Posterior vena cava (tissue), 2 donors: ENCODE measurements at places on chromosomes 7 and 10.

DNA sequence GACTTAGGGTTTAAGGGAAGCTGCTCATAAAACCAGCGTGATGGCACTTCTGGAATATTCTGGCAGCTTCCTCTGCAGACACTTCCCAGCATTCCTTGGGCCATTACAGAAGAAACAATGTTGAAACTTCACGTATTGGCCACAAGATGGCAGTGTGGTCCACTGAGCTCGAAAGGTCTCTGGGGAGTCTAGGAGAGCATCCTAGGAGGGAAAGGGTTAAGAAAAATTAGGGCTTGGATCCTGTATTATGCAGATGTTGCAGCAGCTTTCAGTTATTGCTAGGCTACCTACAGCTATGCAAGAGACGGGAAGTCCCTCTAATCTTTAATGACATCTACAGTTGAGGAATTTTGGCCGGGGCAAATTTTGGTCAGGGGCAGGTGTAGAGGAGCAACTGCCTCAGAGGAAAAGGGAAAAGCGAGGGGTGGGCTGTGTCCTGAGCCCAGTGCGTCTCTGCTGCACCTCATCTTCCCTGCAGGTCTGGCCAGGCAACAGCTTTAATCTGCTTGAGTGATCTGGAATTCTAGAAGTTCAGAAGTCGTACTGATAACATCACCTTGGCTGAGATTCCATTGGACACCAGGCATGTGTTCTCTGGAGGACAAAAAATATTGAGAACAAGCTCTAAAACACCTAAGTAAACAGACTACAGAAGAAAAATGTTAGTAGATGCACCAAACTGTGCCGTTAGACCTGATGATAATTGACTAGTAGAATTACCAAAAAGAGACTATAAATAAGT, 220.8 kb upstream of the PRSS58 start:
- DNase-seq, result no peak

DNA sequence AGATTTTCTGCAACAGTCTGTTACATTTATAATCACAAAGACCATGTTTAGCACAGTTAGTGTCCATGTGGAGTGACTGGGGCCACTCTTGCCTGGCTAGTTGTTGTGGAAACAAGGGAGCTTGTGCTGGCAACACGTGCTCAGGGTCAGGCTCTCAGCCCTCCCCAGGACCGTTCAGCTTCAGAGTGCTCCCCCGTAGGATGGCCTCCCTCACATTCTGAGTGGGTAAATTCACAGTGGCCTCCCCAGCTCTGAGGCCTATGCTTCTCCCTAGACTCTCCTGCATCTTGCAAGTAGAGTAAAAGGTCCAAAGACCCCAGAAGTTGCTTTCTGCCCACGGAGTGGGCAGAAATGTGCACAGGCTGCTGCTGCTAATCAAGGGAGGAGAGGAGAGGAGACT, 122.3 kb downstream of the ADCY1 start:
- DNase-seq, result peak; percentile 58

- DNase-seq, result no peak
Measured at GRCh38 chr7:91465595-91466061, 201.4 kb downstream of the FZD1 start.

DNA sequence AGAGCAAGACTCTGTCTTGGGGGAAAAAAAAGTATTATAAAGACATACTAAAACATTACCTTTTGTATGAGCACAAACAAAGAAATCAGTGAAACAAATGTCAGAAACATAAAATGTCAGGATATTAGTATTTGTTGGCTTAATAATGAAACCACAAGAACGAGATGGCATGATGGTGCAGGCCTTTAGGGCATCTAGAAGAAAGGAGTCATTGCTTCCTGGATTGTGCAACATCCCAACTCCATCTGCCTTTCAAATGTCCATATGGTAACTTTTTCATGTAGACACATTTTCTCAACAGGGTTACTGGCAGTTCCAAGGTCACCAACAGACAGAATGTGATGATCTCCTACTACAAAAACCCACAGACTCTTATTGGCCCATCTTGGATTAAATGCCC, 96.6 kb downstream of the ZNF248 start:
- DNase-seq, result no peak

DNA sequence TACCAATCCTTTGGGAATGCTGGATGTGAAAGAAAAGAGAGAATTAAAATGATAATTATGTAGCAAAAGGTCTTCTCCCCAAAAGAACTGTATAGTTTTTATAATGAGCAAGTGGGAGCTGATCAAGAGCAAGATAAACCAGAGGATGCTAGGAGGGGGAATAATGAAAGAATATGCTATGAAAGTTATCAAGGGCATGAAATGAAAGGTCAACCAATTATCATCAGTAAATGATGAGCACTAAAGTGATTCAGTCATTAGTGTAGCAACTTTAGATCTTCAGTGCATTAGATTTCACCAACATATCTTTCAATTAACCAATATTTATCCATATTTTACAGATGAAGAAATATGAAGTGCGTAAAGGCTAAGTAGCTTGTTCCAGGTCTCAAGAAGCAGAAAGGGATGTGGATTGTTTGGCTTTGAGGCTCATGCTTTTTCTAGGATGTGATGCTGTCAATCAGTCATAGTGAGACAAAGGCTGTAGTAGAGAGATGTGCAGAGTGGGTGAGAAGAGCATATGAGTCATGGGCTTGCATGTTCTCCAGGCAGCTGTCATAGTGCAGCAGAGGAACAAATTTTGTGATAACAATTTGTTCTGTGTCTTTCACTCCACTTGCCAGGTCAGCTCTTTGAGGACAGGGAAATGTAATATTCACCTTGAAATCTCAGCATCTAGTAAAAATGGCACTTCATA, 5.7 kb upstream of the OR2F2 start:
- no peak for DNase-seq

DNA sequence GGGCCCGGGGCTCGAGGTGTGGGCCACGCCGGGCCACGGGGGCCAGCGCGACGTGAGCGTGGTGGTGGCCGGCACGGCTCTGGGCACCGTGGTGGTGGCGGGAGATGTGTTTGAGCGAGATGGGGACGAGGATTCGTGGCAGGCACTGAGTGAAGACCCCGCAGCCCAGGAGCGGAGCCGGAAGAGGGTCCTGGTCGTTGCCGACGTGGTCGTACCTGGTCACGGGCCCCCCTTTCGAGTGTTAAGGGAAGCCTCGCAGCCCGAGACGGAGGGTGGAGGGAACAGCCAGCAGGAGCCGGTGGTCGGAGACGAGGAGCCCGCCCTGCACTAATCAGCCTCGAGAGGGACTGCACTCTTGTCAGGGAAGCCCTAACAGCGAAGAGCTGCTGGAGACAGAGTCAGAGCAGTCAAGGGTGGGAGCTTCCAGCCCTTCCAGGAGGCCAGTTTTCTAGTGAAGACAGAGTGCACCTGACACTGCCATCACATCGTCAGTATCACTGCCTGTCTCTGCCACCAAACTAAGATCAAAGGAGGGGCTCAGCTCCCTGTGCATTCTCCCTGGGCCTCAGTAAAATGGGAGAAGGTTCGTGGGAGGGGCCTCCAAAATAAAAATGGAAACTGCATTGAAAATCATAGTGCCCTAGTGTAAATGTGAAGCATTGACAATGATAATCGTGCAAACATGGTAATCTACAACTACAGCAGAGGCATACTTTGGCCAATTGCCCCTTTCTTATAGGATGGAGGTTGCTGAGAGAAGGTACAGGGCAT, 1.3 kb downstream of the MBLAC1 start:
- DNase-seq, result peak; percentile 83

DNA sequence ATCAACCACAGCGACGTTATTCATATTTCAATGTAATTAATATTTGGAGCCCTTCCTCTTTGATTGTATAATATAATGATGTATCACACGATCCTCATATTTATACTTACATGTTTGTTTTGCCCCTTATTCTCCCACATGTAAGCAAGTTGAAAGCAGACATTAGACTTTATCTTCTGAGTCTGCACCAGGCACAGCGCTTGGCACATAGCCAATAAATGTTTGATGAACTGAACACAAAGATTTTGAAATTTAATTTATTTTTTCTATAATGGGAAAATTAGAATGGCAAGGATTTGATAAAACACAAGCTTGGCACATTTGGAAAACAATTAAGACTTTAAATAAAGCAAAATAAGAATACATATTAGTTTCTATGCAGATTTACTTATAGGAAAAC, 31.6 kb downstream of the ZFAND4 start:
- DNase-seq, result no peak

DNA sequence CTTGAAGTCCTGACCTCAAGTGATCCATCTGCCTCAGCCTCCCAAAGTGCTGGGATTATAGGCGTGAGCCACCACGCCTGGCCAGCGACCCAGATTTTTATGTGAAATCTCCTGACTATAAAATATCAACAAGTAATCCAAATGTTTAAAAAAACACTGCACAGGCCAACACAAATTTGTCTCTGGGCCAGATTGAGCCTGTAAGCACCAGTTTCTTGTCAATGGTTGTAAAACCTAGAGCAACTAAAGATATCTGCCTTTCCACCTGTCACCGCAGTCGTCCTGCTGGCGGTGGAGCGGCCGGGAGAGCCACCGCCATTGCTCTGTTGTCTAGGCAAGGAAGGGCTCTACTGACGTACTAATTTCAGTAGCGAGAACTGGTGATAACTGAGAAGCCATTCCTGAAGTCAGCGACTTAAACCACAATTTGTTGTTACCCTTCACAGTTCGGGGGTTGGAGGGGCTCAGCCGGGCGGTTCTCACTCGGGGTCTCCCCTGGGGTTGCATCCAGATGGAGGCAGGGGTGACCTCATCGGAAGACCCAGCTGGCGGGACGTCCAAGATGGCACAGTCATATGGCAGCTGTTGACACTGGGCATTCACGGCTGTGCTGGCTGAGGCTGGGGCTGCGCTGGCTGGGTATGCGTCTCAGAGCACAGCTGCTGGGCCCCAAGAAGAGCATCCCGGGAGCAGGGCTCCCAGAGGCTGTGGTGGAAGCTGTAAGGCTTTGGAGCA, 55.2 kb upstream of the PDGFA start:
- no peak for DNase-seq

DNA sequence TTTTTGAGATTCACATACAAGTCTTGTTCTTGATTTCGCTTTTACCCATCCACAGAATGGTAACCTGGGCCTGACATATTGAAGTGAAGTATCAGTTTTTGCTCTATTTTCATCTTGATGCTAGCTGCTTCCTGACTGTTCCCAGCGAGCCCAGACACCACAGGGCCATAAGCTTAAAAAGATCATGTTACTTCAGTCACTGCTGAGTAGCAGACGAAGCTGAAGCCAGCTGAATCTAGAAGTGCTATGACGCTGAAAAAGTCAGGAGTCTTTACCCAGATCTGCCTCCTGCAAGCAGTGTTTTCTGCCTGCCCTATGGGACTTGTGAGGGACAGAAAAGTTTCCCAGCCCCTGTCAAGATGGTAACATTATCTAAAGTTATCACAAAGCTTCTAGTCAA, 2.7 kb upstream of the PRXL2A start:
- DNase-seq, result no peak

GRCh38 chr10:114623661-114624294, 34.3 kb downstream of the ABLIM1 start:
- no peak for DNase-seq

DNA sequence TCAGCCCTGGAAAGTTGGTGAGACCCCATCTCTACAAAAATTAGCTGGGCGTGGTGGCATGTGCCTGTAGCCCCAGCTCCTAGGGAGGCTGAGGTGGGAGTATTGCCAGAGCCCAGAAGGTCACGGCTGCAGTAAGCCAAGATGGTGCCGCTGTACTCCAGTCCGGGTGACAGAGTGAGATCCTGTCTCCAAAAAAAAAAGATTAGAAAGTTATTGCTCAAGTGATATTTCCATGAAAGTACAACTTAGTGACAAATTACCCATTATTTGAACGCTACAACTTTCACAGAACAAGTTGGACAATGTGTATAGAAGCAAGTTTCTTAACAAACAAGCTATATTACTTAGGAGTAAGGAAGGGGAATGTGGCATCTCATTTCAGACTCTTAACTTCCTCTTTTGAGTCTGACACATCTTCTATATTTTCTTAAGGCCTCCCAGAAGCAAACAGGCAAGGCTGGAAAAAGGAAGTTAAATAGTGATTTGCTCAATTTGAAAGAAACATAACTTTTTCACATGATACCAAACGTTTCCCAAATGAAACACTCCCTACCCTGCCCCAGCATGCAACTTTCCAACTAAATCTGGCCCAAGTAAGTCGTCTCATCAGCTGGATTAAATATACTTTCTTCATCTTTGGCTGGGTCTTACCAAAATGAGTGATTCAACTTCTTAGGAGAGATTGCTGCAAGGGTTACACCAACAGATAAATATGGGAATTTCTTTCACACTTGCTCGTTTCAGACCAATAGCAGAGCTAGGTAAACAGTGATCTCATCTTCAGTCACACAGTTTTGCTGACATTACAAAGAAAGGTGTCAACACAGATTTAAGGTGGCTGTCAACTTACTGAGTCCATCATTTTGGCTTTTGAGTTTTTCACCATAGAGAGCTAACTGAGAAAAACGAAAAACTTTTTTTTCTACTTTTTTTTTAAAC, 66.3 kb upstream of the KLF6 start:
- no peak for DNase-seq

- DNase-seq, result no peak
Measured at GRCh38 chr7:9600974-9601373, 1167.6 kb downstream of the NXPH1 start.

GRCh38 chr10:114384181-114384580, 20.1 kb downstream of the AFAP1L2 start:
- DNase-seq, result no peak

- DNase-seq, result no peak
Measured at GRCh38 chr10:79024720-79025198, 44.0 kb upstream of the ZMIZ1 start.

GRCh38 chr7:147047696-147048095, 931.1 kb downstream of the CNTNAP2 start:
- no peak for DNase-seq

DNA sequence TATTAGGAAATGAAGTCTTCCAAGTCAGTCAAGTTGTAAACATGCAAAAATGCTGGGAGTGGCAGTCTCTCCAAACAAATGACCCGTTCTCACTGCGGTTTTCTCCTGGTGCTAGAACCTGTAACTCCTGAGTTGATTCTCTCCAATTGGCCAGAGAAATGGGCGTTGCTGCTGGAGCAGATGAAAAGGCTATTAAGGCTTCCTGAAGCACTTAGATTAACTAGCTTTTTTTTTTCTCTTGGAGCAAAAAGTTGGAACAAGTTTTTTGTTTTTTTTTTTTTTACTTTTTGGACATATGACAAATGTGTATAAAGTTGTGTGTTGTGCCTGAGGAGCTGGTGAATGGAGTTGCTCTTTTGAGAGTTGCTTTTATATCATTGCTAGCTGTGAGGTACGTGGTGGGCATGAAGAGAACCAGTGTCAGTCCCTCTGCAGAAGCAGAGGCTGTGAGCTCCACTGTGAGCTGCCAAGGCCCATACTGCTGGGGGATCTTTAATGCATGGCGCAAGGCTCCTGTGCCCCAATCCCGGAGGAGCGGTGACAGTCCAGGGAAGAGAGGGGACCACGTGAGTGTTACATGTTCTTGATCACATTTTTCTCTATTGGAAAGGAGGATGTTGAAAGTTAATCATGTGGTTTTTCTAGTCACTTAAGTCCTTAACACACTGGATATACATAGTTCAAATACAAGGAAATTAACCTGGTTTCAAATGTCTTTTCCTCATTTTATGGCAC, 393.6 kb upstream of the GALNT17 start:
- DNase-seq, result no peak

- DNase-seq, result peak; percentile 77
Measured at GRCh38 chr10:101780818-101781654, 2.2 kb downstream of the NPM3 start.

- no peak for DNase-seq
Measured at GRCh38 chr7:37901890-37902524, 14.6 kb downstream of the SFRP4 start.
